AG04450 (cell line): ENCODE measurements at places on chromosomes 5 and 9.

- no peak for DNase-seq
These were observed 549.4 kb downstream of the LRRC70 start for GRCh38 chr5:63128018-63128417.

- DNase-seq: no peak
These were observed 37.8 kb upstream of the MIER3 start for GRCh38 chr5:56989676-56990075.

DNA sequence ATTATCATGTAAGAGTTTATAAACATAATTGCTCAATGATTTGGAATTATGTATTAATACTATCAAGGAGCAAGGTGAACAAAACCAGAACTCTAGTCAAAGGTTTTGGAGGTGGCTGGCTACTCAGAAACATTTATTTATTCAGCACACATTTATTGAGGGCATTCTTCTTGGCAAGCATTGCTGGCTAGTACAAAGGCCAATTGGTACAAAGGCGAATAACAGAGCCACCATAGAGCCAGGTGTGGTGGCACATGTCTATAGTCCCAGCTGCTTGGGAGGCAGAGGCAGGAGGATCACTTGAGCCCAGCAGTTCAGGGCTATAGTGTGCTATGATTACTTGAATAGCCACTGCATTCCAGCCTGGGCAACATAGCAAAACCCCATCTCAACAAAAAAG is 242.1 kb downstream of the CWC27 start:
- DNase-seq: no peak

DNA sequence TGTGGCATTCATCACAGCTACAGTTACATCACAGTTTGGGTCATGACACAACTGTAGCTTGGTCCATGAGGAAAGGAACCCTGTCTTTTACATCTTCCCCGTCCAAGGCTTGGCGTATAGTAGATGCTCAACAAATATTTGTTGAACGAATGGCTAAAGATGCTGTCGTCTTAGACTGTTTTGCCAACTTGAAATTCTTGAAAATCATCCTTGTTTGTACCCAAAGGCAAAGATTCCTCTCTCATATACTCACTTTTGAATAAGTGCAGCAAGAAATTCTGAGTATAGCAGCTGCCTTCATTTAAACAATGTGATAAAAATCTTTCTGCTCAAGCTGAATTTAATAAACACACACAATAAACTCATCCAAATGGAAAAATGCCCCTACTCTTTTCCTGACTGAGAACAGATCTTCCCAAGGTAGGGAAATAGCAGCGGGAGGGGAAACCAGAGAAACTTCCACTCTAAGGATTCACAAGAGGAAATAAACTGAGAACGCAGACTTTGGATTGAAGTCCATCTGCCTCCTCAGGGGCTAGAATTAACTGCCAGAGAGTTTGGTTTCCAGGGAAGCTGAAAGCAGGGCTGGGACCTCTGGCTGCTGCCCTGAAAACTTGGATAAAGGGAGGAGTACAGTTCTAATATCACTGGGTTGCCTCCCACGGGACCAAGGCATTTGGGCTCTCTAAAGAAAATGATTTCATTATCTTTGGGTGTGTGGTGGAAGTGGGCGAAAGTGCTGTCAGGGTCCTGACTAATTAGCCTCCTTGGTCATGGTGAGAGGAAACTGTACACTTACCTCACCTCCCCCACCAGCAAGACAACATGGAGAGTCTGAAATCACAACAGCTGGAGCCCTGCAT is 99.1 kb downstream of the DPYSL3 start:
- no peak for DNase-seq

GRCh38 chr5:159844267-159845121 is 71.8 kb upstream of the ADRA1B start:
- no peak for DNase-seq

- no peak for DNase-seq
These were observed 264.8 kb upstream of the PTGER4 start for GRCh38 chr5:40414922-40415321.

GRCh38 chr9:138117836-138118235 is 240.3 kb downstream of the CACNA1B start:
- no peak for DNase-seq

GRCh38 chr9:87564111-87564510 is 66.4 kb downstream of the DAPK1 start:
- DNase-seq: no peak

- no peak for DNase-seq
These were observed 300.1 kb downstream of the TMEM167A start for GRCh38 chr5:82777106-82777505.

GRCh38 chr5:103456476-103456875 is 106.1 kb downstream of the NUDT12 start:
- no peak for DNase-seq

DNA sequence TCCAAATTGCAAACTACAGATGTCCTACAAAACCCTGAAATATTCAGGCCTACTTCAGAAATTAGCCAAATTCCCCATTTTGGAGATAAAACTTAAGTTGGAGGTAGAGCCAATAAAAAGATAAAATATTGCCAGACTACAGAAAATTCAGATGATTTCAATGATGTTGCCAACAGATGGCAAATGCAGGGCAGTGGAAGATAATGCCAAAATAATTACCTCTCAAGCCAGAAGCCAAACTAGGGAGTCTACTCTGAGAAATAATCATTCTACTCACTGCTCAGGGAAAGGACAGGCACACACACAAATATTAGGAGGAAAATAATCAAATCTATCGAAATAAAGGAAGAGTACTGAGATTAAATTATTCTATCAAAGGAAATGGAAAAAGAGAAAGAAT is 347.5 kb upstream of the CCNG1 start:
- no peak for DNase-seq

- no peak for DNase-seq
These were observed 40.6 kb downstream of the ZNF883 start for GRCh38 chr9:112971415-112971814.

DNA sequence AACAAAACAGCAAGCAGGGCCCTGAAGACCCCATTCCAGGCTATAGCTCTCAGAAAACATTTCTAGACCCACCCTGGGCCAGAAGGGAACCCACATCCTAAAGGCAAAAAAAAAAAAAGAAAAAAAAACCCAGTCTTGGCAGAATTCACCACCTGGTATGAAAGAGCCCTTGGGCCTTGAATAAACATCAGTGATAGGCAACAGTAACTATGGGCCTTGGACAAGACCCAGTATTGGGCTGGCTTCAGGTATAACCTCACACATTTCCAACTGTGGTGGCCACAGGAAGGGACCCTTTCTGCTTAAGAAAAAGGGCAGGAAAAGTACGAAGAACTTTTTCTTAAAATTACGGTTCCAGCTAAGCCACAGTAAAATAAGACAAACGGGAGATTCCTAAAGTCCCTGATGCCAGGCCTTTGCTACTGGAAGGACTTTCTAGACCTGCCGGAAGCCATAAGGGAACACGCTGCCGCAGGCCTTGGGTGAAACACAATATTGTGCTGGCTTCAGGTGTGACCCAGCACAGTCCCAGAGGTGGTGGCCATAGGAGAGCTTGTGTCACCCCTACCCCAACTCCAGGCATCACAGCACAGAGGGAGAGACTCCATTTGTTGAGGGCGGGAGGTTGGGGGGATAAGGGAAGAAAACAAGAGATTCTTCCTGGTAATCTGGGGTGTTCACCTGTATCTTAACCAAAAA is 505.2 kb upstream of the RGMB start:
- no peak for DNase-seq

DNA sequence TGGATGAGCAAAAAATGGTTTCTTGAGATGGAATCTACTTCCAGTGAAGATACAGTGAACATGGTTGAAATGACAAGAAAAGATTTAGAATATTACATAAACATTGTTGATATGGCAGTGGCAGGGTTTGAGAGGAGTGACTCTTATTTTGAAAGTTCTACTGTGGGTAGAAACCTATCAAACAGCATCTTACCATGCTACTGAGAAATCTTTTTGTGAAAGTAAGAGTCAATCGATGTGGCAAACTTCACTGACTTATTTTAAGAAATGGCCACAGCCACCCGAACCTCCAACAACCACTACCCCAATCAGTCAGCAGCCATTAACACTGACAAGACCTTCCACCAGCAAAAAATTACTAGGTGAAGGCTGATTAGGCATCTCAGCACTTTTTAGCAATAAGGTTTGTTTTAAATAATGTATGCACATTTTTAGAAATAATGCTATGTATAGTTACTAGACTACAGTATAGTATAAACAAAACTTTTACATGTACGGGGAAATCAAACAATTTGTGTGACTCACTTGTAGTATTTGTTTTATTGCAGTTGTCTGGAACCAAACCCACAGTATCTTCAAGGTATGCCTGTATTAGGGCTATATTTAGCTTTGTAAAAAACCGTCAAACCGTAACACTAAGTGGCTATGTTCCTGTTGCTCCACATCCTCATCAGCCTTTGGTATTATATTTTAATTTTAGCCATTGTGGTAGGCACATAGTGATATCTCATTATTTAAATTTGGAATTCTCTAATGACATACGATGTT is 30.6 kb upstream of the ADAMTS6 start:
- DNase-seq: peak; percentile 37

DNA sequence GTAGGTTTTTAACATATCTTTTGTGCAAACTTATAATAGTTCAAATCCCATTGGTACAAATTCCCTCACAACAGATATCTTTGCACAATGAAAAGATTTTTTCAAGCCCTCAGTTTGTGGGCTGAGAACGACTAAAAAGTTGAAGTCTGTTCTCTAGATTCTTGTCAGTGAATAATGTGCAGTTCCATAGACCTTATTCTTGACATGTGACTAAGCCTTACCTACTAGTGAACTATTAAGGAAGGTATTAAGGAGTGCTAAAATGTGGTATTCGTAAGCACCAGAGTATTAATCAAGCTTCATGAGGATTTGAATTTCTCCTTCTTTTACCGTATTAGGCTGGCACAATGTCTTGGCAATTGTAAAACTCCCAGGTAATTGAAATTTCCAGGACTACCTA is 205.6 kb upstream of the DMRTA1 start:
- DNase-seq: no peak
